Stromal cell of bone marrow (primary cell): ENCODE measurements at places on chromosomes 12 and 14.
A peak's percentile ranks its signal among the peaks of the same experiment; 100 is the strongest.

DNA sequence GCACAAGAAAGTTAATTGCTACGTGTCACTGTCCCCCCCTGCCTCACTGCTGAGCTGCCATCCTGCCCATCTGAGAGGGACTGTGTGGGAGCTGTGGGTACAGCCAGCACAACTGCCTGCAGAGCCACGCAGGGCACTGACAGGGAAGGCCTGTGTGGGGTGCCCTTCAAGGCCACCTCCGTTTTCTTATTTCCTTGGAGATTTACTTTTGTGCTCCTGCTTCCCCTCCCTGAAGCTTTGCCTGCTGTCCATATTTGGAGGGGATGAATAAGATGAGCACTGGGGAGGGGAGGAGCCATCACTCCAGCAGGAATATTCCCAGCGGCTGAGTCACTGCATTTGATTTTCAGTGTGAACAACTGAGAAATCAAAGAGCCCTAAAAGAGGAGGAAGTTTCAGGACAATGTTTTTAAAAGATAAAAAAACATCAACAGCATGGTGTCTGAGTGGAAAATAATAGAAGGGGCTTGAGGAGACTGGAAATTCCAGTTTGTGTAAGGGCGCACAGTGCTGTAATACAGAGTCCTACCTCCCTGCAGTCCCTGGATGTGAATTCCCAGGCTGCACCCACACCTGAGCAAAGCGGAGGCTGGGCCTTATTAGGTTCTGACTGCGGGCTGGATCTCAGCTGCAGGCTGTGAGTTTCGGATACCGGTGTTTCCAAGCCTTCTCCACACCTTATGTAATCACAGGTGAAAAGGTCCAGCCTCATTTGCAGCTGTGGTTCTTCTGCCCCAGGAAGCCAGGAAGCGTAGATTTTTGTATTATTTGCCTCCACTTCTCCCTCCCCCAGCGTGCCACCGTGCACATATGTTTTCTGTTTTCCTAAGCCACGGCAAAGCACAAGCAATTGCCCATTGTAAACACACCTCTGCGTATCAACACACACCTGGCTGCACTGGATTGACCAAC lies 192.6 kb upstream of the BCL2L14 start:
- DNase-seq, result peak; percentile 69

DNA sequence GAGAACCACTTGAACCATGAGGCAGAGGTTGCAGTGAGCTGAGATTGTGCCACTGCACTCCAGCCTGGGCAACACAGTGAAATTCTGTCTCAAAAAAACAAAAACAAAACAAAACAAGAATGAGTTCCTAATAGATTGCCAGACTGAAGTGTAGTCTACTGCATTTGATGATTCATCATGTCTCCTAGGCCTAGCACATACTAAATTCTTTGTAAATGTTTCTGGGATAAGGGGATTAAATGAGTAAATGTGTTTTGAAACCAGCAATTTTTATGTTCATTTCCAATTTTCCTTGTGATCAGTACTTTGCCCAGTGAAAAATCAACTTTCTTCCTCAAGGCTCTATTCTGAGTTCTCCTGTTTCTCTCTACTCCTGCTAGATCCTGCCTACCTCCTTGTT lies 2.9 kb upstream of the DYRK2 start:
- no peak for DNase-seq

- DNase-seq, result no peak
Observed at GRCh38 chr12:22231836-22232235, 102.7 kb downstream of the ST8SIA1 start.

DNA sequence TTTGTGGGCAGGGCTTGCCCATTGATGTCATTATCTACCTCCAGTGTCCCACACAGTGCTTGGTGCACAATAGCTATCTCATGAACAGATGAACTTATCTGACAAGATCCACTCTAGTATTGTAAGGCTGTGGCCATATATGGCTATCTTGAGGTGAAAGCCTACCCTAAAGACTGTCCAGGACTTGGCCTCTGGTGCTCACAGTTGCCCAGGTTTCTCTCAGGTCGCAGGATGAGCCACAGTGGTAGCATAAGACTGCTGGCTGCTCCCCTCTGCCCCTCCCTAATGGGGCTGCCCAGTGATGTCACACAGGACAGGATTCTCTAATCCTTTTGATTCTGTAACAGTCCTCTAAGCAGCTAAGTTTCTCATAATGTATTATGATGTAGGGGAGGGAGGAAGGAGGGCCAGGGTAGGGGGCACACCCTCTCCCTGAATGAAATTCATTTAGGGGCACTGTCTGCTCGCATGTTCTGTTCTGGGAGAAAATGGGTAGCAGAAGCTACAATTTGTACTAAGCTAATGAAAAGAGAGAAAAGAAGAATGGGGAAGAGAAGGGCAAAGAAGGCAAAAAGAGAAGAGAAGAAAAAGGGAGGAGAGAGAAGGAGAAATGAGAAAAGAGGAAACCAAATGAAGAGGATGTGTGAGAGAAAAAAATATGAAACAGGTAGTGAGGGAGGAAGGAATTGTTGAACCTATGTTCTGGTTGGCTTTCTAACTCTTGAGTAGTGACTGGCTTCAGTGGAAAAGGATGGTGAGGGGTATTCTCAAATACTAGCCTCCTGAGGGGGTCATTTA lies 3.4 kb upstream of the PPM1A start:
- DNase-seq, result no peak

GRCh38 chr14:103882503-103883262 lies 35.3 kb upstream of the PPP1R13B start:
- no peak for DNase-seq

- no peak for DNase-seq
Observed at GRCh38 chr14:71583194-71583593, 349.0 kb upstream of the RGS6 start.

- no peak for DNase-seq
Observed at GRCh38 chr12:2212971-2213869, 160.4 kb downstream of the CACNA1C start.

DNA sequence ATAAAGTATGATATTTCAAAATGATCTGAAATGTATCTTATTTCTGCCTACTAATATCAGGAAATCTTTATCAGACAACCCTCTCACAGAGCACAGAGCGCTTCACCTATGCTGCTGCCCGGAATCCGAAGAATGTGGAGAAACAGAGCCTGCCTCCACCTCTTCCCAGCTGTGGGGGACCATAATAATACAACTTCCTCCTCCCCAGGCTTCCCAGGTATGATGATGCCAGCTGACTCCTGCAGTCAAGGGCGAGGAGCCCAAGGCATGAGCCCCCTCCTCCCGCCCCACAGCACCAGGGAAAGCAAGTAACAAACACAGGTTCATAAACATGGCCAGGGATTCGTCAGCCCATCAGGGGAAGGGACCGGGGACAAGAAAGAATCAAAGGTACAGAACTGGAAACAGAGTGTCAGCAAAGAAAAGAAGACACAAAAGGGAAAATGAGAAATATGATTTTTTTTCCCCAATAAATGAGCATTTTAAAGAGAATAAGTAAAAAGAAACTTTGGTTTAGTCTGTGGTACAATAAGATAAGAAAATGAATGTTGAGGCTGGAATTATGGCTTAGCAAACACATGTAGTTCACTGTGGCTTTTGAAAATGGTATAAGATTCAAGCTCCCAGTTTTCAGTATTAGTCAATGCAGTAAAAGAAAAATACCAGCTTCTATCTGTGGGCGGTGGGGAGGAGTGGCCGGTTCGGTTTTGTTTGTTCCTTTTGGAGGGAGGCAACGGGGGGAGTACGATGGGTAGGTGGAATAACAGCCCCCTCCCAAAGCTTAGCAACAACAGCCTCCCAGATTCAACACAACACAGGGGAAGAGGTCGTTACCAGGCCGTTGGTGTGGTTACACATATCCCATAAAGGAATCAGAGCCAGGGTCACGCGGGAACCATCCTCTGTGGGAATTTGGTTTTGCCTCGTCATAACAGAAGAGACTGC lies 68.3 kb downstream of the SETD3 start:
- peak; percentile 68 for DNase-seq

GRCh38 chr12:100359822-100360221 lies 2.9 kb downstream of the SLC17A8 start:
- DNase-seq, result no peak

DNA sequence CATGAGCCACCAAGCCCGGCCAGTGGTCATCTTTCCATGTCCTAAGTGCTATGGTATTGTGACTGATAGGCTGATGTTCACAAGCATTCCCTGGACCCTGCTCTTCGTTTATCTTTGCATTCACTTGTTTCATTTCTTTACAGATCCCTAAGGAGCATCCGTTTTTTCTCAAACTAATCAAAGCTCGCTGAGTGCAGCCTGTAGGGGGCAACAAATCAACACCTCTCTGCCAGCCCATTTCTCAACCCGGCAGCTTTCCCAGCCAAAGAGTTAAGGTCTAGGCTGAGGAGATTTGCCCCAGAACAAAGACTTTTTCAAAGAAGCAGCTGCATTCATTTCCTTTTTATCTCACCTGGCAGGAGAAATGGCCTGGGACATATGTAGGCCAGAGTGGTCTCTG lies 12.1 kb downstream of the SIRT4 start:
- no peak for DNase-seq

- DNase-seq, result no peak
Observed at GRCh38 chr14:75339059-75339458, 60.4 kb downstream of the FOS start.

DNA sequence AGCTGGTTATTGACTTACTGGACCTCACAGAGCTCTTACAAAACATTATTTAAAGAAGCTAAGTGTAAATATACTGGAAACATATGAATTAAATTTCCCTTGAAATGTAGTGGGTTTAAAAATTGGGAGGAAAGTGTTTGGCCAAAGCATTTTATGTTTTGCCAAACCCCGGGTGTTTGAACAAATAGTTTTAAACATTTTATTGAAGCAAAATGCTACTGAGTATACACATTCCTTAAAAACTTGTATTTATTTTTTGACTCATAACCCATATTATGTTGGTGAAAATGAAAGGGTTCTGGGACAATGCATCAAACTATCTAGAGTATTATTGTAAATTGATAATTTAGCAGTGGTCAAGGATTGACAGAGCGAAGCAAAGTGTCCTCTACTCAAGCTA lies 1048.5 kb downstream of the SLC6A15 start:
- peak; percentile 6 for DNase-seq

DNA sequence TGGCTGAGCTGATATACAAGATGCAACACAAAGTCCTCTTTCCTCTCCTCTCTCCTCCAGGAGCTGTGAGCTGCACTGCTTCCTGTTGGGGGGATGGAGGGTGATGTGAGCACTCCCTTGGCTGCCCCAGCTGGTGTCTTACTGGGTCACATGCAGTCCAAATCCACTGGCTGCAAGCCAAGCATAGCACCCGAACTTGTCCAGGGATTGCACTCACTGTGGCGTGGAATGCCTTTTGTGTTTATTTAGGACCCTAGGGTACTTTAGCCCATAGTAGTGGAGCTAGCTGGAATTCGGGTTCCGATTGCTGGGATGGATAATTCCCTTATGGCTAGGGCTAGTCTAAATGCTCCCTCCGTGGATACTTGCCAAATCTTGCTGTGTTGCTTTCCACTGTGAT lies 424.9 kb upstream of the SYT1 start:
- no peak for DNase-seq

GRCh38 chr12:90045559-90045958 lies 336.9 kb upstream of the ATP2B1 start:
- DNase-seq, result no peak
